ENCODE measurements at places on chromosomes 4 and X.

DNA sequence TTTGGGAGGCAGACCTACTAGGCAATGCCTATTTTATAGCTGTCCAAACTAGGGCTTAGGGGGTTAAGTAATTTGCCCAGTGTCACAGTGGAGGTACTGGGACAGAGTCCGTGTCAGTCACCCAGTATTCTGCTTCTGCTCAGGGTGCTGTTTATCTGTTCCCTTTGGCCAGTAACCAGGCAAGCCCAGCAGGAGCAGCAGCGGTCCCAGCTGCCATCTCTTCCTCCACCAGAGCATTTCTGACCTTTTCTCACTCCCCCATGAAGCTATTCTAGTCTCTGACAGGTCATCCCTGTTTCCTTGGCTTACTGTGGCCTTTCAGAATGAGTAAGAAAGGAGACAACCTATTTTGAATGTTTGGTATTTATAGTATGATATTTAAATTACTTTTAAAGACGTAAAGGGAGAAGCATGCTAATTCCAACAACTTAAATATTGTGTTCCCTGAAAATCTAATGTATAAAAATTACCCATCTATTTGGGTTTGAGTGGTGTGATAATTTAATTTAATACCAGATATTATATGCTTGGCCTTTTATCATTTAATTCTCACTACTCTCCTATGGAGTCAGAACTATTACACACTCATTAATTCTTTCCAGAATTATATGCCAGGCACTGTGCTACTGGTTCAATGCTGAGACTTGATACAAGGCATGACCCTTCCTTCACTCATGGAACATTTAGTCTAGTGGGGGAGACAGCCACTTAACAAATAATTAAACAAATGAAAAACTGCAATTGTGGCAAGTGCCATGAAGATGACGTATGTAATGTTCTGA, 60.6 kb downstream of the RPS6KA3 start:
- no peak for DNase-seq

DNA sequence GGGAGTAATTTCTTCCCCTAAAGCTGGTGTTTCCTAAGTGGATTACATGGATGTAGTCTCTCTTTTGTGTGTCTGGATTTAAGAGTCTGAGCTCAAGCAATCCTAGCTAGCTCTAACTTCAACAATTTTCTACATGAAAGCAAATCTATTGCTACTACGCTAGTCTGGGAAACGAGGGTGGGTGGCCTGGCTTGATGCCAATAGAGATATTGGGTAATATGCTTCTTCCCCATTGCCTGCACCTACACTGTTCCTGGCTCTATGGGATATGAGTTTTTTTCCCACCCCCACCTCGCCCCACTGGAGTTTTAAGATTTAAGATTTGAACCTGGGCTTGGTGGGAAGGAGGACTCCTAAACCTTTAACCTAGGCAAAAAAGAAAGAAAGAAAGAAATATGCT, 158.8 kb downstream of the RBM46 start:
- DNase-seq, result no peak

DNA sequence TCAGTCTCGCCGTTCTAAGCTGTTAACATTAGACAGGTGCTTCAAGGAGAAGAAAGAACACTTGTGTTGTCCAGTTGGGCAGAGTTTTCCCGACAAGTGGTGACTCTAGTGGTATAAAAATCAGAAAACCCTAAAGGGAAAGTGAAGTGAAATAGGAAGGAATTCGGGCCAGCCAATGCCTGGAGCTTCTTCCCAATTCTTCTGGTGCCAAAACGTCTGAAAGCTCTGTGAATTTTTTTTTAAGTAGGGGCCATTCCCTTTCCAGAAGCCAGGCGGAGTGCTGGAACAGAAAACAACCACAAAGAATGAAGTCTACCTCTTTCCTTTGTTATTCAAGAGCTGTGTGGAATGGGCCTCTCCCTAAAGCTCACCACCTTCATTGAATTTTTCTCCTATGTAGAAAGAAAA, 43.1 kb upstream of the PPARGC1A start:
- peak; percentile 13 for DNase-seq

- no peak for DNase-seq
Observed at GRCh38 chrX:47664737-47665136, 5.8 kb upstream of the UXT start.

DNA sequence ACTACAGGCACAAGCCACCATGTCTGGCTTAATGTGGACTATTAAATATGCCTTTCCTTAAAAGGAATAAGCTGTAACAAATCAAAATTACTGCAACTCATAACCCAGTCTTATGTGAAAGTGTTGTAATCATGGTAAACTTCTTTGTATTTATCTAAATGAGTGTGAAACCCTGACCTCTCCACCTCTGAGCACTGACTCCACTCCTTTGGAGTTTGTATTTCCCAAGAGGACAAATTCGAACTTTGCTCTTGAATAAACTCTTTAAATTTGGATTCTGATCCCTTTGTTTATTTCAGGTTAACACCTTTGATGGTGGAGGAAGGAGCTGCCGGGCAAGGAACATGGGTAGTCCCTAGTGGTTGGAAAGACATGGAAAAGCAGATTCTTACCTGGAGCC, 48.3 kb upstream of the FAM9A start:
- DNase-seq, result peak; percentile 16

DNA sequence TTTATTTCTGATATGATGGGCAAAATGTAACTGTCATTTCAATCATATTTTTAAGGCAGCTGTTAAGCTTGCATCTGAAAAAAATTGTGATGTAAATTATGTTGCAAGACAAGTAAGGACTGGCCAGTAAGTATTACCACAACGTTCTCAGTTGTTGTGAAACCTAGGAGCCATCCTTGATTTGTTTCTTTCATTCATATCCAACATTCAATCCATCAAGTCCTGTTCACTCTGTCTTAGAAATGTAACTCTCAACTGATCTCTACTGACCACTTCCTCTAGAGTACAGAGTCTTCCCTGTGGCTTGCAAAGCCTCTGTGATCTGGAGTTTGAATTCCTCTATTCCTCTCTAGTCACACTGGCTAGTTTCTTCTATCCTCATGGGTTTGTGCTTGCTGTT, 161.4 kb upstream of the MAD2L1 start:
- DNase-seq, result peak; percentile 60

- DNase-seq, result no peak
Observed at GRCh38 chr4:86130160-86130933, 229.5 kb downstream of the MAPK10 start.
